ENCODE measurements at places on chromosomes 5 and 9.

GRCh38 chr5:170111088-170111785, 5.5 kb downstream of the FOXI1 start:
- no peak for DNase-seq

GRCh38 chr9:116066221-116066620, 87.4 kb upstream of the PAPPA start:
- no peak for DNase-seq

DNA sequence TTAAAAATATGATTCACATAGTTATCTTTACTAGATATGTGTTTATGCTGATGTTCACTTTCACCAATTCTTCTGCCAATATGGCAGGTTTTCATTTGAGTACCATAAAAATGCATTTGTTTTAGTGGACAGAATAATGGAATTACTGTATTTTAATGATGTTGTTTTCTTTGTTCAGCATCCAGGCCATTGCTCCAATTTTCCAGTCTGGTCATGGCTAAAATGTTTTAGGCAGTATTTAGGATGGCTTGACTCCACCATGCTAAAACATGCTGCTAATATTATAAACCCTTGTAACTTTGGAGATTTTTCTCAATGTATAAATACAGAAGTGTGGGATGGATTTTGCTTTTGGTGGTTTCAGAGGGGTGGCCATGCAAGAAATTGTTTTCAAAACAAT, 273.0 kb upstream of the RPS23 start:
- no peak for DNase-seq

DNA sequence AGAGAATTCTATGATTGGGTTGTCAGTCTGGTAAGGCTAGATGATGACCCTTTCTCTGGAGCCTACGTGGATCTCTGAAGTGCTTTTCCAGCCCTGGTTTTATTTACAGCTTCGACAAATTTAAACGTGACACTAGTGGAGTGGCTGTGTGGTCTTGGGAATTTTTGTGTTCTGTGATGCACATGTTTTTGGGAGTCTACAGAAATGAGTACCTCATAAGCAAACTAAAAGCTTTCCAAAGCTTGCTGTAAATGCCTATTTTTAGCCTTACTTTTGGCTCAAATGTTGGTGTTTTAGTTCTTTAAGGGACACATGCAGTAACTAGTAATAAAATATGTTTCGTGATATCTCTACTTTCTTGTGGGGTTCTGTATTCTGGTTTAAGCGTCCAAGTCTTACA, 3.3 kb downstream of the LARP1 start:
- no peak for DNase-seq

DNA sequence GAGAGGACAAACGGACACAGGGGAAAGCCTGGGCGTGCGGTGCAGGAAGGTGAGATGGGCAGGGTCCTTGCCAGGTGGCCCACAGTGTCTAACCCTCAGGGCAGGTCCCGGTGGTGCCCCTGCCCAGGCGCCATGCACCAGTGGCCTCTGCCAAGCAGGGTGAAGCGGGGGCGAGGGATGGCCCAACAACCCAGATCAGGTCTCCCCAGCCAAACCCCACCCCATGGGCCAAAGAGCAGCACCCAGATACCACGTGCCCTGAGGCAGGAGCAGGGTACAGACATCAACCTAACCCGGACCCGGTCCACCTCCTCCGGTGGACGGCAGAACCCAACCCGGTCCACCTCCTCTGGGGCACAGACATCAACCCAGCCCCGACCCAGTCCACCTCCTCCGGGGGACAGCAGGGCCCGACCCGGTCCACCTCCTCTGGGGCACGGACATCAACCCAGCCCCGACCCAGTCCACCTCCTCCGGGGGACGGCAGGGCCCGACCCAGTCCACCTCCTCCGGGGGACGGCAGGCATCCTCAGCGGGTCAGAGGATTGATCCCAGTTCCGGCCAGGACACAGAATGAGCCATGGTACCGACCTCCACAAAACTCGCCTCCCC, 12.8 kb downstream of the SLC12A7 start:
- DNase-seq, result no peak

DNA sequence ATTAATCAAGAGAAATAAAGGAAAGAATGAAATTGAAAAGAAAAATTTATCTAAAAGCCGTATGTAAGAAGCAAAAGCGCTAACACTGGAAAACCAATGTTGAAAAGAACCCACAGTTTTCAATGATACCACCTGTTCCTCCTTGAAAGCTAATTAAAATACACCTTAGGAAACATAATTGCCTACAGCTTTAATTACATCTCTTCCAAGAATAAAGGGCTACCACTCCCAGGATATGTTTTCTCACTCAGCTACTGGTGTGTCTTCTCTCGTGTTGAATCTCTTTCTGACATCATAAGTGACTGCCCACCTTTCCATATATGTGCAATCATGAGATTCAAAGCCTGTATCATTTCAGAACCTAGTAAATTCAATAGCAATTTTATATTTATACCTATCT, 880.6 kb upstream of the DMAC1 start:
- no peak for DNase-seq

GRCh38 chr9:137694236-137694959, 75.6 kb downstream of the EHMT1 start:
- no peak for DNase-seq

DNA sequence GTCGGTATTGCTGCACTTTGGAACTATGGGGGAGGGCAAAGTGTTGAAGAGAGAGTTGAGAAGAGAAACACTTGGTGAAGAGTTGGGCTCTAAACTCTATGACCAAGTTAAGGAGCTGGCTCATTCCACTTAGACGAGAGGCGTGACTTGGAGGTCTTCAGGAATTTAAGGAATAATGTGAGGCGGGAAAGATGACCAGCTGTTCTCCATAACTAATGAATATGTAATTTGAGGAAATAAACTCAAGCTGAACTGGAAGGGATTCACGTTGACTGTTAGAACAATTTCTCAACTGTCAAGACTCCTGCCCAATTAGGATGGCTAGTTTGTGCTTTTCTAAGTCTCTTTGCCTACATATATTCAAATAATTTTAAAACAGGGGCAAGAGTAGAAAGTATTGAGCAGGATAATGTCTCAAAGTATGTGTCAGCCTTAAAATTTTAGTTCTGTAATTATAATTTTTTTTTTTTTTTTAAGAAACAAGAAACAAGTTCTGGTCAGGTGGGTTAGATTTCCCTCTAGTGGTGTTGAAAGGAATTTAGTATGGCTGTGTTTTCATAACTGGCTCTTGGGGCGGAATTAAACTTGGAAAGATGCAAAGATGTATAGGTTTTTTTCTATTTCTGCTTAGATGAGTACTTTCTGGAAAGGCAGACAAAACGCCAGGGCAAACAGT, 33.4 kb downstream of the TMEM252 start:
- DNase-seq, result no peak

DNA sequence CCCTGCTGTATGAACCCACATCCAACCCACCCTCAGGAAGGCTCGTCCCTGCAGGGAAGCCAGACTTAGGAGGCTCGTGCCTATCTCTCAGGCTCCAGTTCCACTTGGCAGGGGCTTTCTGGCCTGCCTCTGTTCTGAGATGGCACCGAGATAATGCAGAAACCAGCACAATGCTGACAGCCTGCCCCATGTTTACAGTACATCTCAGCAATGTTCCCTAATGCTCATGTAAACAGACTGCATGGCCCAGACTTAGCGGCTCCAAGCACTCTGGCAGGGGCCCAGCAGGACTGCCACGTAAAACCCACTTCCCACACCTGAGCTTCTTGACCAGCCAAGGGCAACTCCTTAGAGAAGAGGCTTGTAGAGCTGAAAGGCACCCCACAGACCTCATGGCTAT, 499.5 kb upstream of the BRINP1 start:
- DNase-seq, result no peak

Data from activated CD4-positive, CD25-positive, alpha-beta regulatory T cell treated with anti-CD3 and anti-CD28 coated beads, Interleukin-2, amount 50 U/mL, for 16 hours (primary cell).